ENCODE measurements at places on chromosomes 3 and 15.

DNA sequence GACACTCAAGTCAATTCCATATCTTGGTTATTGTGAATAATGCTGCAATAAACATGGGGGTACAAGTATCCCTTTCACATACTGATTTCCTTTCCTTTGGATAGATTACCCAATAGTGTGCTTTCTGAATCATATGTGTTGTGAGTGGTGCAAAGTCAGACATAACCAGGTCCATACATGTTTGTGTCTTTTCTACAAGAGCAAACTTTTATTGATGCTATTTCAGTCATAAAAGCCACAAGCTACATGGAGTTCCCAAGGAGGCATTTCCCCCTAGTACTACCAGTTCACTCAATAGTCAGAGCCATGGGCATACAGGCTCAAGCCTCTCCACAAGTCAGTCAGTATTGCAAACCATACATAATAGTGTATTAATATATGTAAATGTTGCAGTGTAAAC is 10.1 kb downstream of the CEP63 start:
- DNase-seq = no peak

DNA sequence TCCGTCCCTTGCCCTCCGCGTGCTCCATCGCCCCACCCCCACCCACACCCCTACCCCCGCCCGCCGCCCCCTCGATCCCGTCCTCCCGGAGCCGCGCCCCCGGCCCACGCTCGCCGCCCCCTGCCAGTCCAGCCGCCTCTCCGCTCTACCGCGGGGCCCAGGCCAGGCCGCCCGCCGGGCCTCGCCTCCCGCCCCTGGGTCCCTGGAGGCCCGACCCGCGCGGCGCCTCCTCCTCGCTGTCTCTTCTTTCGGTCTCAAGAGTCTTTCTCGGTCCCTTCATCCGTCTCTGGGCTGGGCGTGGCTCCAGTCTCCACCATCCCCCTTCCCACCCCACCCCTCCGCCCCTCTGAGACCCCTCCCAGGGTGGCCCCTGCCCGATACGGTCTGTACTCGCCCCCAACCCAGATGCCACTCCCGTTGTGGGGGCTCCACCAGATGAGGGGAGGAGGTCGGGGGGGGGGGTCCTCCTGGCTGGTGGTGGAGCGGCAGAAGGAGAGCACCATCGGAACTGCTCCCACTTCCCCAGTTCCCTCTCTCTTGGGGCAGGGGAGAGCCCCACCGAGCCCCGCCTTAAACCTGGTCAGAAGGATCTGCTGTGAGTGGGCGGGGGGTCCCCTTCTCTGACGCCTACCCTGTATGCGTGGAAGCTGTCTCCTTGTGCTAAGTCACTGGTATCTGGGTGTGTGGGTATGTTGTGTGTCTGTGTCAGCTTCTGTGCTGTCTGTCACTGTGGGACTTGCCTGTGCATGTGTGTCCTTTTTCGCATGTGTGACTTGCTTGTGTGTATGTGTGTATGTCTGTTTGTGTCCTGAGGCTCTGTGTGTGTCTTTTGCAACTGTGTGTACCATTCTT is 1.0 kb downstream of the PRKCD start:
- DNase-seq = no peak

DNA sequence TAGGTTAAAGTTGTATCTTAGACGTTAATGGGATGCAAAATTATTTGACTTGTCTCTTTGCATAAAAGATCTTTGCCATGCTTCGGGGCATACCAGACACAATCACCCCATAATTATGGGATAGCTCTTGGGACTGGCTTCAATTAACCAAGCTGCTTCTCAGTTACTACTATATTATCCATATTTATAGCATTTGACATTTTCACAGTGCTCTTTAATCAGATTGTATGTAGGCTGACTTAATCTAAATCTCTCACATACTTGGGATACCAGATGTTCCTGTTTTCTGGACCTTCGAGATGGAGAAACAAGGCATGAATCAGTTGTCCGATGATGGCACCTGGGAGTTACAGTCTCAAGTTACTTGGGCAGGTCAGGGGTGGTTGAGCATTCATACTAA is 27.2 kb upstream of the ABHD17C start:
- DNase-seq = no peak

- no peak for DNase-seq
These were observed 25.8 kb downstream of the ARHGEF3 start for GRCh38 chr3:56775838-56776555.

DNA sequence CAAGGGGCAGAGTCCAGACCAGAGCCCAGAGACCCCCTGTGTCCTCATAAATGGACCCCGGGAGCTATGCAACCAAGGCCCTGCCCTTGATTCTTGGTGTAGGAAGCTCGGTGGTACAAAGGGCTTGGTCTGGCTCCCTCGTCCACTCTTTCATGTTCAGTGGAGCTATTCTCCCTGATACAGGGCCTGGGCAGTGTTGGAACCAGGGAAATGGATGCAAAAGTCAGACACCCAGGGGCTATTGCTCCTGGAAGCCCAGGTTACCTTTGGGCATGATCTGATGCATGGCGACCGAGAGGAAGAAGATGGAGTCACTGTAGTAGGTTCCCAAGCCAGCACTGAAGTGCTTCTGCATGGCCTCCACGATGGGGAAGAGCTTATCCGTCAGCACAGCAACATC is 44.5 kb downstream of the XXYLT1 start:
- no peak for DNase-seq

- DNase-seq = no peak
These were observed 169.1 kb upstream of the TSPAN3 start for GRCh38 chr15:77239882-77240608.

GRCh38 chr3:50003824-50004223 is 63.9 kb downstream of the RBM6 start:
- no peak for DNase-seq

GRCh38 chr3:197030379-197031314 is 1.0 kb upstream of the MELTF start:
- DNase-seq = no peak

DNA sequence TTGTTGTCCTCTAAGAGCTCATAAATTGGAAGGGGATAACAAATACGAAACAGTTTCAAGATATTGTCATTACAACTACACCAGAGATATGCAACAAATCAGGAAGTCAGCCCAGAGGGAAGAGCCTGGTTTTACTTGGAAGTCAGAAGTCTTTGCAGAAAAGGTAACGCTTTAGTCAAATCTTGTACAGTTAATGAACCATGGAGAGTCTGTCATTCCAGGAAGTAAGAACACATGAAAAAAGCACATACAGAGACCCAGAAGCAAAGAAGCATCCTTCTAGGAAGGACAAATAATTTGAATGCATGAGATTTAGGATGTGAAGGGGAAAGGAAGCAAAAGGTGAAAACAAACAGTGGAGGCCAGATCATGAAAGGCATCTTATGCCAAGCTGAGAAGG is 19.6 kb downstream of the DYNC1LI1 start:
- no peak for DNase-seq

DNA sequence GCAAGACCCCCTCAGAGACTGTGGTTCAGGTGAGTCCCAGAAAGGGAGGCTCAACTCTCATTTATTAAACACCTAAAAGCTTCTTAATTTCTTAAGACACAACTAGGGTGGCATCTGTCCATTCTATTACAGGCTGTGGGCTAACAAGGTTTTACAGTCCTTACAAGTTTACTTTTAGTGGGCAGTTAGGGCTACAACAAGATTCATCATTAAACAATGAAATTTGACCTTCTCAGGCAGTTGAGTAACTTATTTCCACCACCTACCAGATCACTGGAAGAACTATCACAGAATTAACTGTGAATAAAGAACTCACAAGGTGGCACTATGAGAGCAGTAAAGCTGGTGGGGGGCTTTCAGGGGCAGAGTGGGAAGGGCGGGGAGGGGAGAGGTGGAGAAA is 132.6 kb downstream of the PLD1 start:
- DNase-seq = no peak

All from activated CD8-positive, alpha-beta memory T cell treated with anti-CD3 and anti-CD28 coated beads for 1 hour (primary cell).